HT-29 (cell line): ENCODE measurements at places on chromosomes 6 and 20. TPM values are rescaled to one million over a fixed set of nuclear protein-coding genes. Genes with fewer than 3 reads are reported as not detected.
A peak's percentile ranks its signal among the peaks of the same experiment; 100 is the strongest.

The DDO gene
- total RNA-seq = not detected in 2 replicates

DNA sequence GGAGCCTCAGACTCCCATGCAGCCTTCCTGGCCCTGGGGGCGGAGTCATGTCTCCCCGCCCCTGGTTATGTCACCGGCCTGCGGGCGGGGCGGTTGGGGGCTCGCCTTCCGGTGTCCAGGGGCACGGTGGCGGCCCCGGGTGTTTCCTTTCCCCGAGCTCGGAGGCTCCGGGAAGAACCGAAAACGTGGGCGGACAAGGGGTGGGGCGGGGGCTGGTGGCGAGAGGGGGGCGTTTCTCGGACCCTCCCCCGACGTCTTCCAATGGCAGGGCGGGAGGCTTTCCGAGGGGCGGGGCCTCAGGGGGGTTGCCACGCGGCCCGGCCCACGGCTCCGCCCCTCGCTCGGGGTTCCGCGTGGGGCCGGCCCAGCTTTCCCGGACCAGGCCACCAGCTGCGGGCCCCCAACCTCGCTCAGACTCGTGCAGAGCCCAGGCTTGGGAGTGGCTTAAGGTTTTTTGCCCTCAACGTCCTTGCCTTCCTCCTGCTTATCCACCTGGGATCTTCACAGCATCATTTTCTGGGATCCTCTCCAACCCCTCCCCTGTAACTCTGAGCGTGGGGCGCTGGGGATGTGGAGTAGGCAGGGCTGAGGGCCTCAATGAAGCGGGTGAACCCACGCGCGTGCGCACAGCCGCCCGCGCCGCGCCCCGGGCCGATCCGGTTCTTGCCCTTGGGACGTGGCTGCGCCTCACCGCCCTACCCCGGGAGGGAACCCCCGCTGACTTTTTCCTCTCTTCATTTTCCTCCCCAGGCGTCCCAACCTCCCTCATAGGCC lies 2.1 kb upstream of the NRN1 start:
- peak; percentile 66 for DNase-seq

The EFCAB8 gene
- total RNA-seq = 0.10 and 0.86 TPM in 2 replicates

The RIN2 gene
- 26.6 and 31.9 TPM in 2 replicates for total RNA-seq

The PPIL6 gene
- 0.48 and 0.50 TPM in 2 replicates for total RNA-seq
